ENCODE measurements at places on chromosomes 2 and 18.

GRCh38 chr2:101900375-101900774 is 91.4 kb upstream of the IL1R2 start:
- no peak for DNase-seq

GRCh38 chr2:128552806-128553551 is 234.3 kb upstream of the HS6ST1 start:
- peak; percentile 53 for DNase-seq

DNA sequence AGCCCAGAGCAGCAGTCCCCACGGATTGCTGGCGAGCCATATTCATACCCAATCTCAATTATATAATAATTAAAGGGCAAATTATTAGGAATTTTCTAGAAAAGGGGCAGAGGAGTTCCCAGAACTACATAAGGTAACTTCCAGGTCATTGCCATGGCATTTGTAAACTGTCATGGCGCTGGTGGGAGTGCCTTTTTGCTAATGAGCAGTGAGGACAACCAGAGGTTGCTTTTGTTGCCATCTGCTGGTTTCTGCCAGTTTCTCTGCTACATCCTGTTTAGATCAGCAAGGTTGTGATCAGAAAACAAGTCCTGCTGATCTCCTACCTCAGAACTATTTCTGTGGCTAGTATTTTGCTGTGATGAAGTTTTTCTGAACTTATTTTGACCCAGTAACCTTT is 159.8 kb upstream of the PIEZO2 start:
- DNase-seq: no peak

DNA sequence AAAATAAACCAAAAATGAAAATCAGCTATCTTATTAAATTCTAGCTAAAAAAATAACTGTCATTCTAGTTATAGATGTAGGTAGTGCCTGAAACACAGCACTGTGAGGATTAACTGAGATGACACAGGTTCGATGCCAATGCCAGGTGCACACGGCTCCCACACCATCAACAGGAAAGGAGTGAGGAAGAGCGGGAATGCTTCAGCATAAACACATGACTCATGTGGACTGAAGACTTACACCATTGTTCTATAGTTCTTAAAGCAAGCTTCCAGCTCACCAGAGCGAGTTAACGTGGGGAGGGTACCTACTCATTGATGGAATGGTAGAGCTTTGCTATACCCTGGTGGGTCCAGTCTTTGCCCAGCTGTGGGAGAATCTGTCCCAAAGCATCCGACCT is 76.7 kb downstream of the EMILIN2 start:
- peak; percentile 8 for DNase-seq

- no peak for DNase-seq
Observed at GRCh38 chr2:179410552-179411356, 146.1 kb upstream of the SESTD1 start.

- no peak for DNase-seq
Observed at GRCh38 chr2:69933254-69933828, 18.4 kb downstream of the MXD1 start.

DNA sequence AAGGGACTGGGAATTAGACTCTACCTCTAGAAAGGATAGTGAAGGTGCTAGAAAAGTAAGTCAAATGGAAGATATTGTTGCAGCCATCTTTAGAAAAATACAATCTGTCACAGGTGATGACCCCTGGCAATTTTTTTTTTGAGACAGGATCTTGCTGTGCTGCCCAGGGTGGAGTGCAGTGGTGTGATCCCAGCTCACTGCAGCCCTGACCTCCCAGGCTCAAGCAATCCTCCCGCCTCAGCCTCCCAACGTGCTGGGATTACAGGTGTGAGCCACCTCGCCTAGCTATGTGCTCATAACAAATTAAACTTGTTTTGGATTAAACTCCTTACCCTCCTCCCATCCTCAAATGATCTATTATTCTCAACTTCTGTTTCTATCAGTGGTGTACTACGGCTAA is 3.8 kb upstream of the GIGYF2 start:
- DNase-seq: no peak

- no peak for DNase-seq
Observed at GRCh38 chr2:127139766-127140165, 32.8 kb upstream of the BIN1 start.

DNA sequence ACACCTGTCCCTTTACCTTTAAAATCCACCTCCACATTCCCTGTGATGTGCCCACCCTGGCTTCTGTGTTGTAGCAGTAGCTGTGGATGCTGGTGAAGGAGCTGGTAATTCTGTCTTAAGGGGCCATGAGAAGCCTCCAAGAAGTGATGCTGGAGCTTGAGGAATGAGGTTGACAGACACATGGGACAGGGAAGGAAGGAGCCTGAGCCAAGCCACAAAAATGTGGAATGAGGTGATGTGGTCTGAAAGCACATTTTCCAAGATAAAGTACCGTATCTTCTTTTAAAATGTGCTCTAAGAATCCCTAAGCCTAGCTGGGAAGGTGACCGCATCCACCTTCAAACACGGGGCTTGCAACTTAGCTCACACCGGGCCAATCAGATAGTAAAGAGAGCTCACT is 31.2 kb downstream of the VWA3B start:
- DNase-seq: no peak

DNA sequence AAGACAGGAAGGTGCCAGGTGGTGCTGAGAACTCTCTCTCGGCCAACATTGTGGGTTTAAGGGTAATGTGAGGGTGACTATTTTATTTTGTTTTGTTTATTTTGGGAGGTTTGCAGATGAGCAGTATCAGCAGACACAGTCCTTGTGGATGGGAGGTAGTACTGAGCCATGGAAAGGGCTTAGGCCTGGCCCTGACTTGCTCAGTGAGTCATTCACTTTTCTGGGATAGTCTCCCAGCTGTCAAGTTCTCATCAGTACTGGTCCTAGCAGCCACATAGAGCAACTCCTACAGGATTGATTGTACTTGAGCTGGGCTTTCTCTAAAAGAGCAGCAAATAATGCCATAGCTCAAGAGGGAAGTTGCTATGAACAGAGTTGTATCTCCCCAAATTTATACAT is 175.2 kb downstream of the LOXHD1 start:
- no peak for DNase-seq

DNA sequence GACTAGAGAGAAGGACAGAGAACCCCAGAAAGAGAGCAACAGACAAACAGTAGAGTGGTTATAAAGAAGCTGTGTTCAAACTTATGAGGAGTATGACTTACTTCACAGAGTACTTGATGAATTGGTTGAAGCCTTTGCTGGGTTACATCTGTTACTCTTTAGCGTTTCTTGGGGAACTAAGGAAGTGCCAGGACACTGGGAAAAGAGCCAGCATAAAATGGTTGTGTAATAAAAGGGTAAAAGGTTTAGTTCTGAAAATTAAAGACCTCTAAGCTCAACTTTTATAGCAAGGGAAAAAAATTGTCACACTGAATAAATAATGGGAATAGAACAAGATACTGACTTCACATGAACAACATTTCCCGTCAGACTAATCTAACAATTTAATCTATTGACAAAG is 17.0 kb upstream of the STAT4 start:
- DNase-seq: no peak

- no peak for DNase-seq
Observed at GRCh38 chr2:185990861-185991525, 252.4 kb downstream of the FSIP2 start.

GRCh38 chr2:202716953-202717597 is 82.3 kb downstream of the FAM117B start:
- no peak for DNase-seq

GRCh38 chr18:45316127-45316526 is 299.1 kb upstream of the SLC14A2 start:
- DNase-seq: no peak

- DNase-seq: no peak
Observed at GRCh38 chr2:230694241-230694640, 18.4 kb upstream of the CAB39 start.

DNA sequence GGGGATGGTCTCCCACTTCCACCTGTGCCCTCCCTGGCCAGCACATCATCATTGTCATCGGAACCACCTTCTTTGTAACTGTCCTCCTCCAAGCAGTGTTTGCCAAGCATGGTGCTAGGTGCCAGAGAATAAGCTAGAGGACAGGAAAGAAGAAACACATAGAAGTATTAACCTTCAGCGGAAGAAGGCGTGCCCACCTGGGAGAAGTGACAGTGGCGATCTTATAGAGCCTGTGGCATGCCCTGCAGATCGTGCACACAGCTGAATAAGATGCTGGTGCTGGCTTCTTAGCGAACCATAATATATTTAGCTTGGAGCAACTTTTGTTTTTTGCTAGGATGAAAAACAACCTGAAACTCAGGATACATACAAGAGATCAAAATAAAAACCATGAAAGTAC is 148.0 kb downstream of the FAM210A start:
- DNase-seq: no peak

DNA sequence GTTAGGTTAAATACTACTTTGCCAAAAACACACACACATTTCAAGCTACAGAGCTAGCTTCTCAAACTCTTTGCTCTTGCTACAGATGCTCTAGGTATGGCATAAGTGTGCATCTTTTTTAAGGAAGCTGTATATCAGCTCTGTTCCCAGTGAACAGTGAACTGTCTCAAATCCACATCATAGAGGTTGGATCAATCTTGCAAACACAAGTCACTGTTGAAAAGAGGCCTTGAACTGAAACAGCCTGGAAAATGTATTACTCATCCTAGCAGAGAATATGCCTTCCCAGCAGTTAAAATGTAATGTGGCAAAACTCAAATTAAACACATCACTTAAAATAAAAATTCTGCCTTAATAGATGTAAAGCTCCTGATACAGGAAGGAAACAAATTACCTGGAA is 151.8 kb downstream of the WDPCP start:
- no peak for DNase-seq

DNA sequence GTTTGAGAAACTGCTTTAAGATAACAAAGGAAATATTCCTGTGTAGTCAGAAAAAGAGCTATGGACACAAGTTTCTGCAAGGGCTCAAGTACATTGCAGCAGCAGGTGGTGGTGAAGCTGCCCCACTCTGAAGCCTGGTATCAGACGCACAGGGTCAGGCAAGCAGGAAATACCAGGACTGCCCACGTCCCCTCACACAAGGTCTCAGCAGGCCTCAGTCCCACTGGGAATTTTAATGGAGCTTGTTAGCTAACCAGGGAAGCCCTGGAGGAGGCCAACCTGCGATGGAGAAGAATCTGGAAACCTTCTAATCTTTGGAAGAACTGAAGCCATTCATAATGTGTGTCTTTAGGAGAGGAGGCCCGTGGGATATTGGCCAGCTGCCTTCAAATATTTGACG is 168.3 kb downstream of the UXS1 start:
- DNase-seq: no peak

GRCh38 chr18:78934003-78934402 is 45.6 kb upstream of the SALL3 start:
- peak; percentile 47 for DNase-seq

DNA sequence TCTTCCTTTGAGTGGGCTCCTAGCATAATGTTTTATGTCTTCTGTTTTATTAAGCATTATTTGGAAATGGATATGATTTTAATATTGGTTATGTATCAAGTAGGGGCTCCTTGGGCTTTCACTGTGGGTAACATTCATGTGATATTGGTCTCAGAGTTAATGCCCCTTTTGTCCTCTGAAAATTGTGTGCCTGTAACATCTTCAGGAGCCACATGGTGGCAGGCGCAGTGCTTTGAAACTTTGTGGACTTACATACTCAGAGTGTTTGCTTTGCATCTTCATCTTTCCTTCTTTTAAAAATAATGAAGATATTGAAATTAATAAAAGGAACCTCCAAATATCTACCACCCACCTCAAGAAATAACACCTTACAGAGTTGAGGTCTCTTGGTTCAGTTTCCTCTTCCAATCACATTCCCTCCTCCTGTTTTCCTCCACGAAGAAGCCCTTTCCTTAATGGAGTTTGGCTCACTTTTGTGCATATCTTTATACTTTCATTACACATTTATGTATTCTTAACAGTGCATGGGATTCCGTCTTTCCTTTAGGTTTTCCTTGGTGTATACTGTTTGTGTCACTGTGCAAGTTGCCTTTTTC is 73.5 kb downstream of the LIMS1 start:
- DNase-seq: no peak

DNA sequence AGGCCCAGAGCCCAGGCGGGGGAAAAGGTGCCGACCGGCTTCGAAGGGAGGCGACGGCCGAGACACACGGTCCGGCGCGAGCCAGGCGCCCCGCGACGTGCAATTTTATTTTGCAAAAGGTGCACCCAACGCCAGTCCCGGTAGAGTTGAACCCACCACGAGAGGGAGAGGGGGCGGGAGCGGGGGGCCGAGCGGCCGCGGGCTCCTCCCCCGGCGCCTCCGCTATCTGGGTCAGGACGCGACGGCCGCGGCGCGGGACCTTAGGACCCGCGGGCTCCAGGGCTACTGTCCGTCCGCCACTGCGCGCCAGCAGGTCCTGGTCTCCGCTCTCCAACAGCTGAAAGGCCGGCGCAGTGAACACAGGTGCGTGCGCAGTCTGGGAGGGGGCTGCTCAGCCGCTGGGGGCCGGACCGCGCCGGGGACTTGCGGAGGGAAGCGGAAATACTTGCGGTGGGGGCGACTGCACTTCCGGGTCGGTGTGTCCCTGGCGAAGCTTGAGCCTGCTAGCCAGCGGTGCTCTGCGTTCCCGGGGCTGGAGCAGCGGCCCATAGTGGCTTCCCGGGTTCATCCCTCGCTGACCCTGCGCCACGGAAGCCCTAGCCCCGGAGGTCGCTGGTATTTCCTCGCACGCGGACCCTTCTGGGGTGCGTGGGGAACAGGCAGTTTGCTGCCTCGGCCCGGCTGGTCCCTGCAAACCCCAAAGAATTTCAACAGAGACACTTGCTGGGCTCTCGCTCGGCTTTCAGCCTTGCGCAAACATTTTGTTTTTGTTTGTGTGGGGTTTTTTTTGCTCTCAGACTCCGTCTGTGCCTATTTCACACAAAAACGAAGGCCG is at the start of gene RMDN2:
Gene RMDN2 (plus strand): TSS at position 225 of the 835 bp plus-strand sequence. CDS start 3,991 bp downstream, outside the sequence.
- peak; percentile 94 for DNase-seq
